ENCODE measurements at places on chromosomes 16 and 17. TPM values are rescaled to one million over a fixed set of nuclear protein-coding genes. Genes with fewer than 3 reads are reported as not detected.

Gene HAGHL
- total RNA-seq: 24.5 TPM

Gene TBC1D10B
- 48.0 TPM for total RNA-seq

Gene GOT2
- total RNA-seq: 86.8 TPM

Gene SP6
- total RNA-seq: 1.2 TPM

Gene TMC8
- total RNA-seq: not detected

Gene FAM171A2
- total RNA-seq: not detected

Gene MATCAP1
- 18.7 TPM for total RNA-seq

Gene CA7
- total RNA-seq: not detected

Gene EARS2
- total RNA-seq: 32.8 TPM
